Left renal pelvis (tissue), 4 donors: ENCODE measurements at places on chromosomes 2 and 18. TPM values are rescaled to one million over a fixed set of nuclear protein-coding genes. Genes with fewer than 3 reads are reported as not detected.

The RETREG2 gene
- polyA plus RNA-seq: 104 TPM

The HMSD gene
- 1.1 TPM for polyA plus RNA-seq

The GPR39 gene
- polyA plus RNA-seq: 4.4 TPM

The CNGA3 gene
- polyA plus RNA-seq: not detected

The AAMP gene
- polyA plus RNA-seq: 140 TPM

The NCKAP5 gene
- 8.1 TPM for polyA plus RNA-seq

The ZNF804A gene
- 1.9 TPM for polyA plus RNA-seq

The SRBD1 gene
- 29.2 TPM for polyA plus RNA-seq

The TMEM247 gene
- not detected for polyA plus RNA-seq

GRCh38 chr2:142140434-142140845 lies 9.6 kb upstream of the LRP1B start:
- DNase-seq: no peak

- no peak for DNase-seq
These were observed 81.3 kb upstream of the EPB41L3 start for GRCh38 chr18:5625076-5625475.

DNA sequence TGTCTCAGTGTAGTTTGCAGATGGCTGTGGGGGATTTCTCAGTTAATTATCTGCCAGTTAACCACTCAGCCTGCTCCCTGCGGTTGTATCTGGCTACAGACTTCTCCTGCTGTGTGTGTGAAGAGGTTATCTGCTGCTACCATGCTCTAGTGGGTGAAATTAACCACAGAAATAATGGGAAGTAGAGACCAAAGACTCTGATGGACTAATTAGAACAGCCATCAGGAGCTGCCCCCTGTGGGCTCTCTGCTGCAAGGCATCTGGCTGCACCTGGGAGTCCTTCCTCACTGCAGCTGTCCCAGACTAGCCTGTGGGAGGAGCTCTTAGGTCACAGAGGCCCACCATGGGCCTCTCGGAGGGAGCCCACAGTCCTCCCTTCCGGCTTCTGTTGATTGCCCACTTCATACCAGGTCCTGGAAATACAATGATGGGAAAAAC lies 66.6 kb downstream of the CTIF start:
- no peak for DNase-seq

- DNase-seq: peak; percentile 3
These were observed 844 bp upstream of the VSNL1 start for GRCh38 chr2:17539611-17540092.

DNA sequence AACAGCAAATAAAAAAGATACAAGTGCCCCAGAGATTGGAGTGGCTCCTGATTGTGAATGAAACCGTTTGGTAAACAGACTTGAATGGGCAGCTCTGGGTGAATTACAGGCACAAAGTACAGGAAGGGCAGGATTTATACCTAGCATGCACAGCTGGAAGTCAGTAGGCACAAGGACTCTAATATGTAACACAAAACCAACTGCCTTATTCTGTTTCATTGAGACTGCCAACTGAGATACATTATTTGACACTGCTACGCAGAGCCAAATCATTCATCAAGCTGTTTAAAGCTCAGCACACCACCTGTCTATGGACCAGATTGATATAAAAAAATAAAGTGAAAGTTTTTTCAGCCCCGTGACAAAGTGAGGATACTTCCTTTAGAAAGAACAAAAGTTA lies 541.2 kb downstream of the NUP35 start:
- no peak for DNase-seq

DNA sequence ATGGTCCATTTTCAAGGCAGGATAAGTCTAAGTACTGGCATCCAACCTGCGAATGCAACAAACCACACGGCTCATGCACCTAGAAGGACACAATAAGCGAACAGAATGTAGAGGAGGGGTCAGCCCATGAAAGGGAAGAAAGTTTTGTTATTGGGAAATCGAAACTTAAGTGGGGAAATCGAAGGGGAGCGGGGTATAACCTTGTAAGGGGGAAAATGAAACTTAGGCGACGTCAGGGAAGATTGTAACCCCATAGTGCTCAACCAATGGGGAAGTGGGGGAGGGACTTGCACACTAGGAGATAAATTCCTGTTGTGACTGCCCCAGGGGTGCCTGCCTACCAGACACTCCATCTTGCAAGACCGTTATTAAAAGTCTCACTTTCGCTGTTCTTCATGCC lies 15.6 kb upstream of the OTOF start:
- no peak for DNase-seq

DNA sequence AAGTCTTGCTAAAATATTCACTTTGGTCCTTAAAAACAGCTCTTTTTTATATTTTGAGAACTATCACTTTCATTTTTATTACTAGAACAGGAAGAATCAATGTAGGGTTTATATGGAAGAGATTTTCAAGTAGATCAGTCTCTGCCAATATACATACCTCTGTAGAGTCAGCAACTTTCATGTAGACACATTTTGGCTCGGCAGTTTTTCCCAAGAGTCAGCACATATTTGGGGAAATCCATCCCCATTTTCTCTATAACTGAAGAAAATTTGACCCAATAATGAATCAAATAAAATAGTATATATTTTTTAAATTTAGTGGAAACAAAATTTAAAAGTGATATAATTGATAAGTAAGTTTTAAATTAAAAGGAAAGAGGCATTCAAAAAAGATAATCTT lies 329.8 kb upstream of the TFPI start:
- DNase-seq: no peak

DNA sequence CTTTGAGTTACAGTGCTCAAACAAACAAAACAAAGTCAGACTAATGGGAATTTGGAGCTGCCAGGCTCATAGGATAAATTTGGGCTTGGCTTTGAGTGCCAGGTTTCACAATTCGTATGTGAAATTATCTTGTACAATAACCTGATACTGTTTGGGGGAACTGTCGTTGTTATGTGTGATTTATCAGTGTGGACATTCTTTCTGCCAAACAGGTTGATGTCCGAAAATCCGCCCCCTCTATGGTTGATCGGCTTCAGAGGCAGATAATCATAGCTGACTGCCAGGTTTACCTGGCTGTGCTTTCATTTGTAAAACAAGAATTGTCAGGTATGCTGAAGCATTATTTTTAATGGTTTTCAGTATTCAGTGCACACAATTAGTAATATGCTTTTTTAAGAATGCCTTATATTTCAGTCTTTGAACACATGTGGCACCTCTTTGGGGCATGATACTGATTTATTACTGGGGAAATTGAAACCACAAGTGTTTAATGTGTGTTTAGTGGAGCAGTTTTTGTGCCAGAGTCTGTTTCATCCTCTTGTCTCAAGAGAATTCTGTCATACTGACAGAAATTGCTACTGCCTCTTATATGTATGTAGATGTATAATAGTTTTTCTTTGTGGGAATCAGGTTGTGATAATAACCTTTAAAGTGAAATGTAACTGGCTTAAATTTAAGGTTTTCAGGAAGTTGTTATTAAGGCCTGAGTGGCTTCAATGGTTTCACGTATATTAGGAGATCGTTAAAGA lies 54.6 kb downstream of the TTC39C start:
- DNase-seq: no peak

DNA sequence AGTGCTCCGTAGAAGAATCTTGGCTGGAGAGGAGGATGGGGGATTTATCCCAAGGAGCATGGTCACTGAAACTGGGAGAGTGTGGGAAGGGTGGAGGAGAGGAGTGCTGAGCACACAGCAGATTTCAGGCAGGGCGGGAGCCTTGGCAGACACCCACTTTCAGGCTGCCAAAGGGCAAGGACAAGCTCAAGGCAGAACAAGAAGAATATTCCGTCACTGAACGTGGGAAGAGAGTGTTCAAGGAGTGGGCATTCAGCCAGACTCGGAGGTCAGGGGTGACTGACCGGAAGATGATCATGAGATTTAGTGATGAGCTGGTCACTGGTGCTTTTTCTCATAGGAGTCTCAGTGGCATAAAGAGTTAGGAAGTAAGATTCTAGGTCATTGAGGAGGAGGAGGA lies 136.2 kb upstream of the RASGRP3 start:
- no peak for DNase-seq

GRCh38 chr2:163794635-163795034 lies 58.8 kb upstream of the FIGN start:
- DNase-seq: no peak

DNA sequence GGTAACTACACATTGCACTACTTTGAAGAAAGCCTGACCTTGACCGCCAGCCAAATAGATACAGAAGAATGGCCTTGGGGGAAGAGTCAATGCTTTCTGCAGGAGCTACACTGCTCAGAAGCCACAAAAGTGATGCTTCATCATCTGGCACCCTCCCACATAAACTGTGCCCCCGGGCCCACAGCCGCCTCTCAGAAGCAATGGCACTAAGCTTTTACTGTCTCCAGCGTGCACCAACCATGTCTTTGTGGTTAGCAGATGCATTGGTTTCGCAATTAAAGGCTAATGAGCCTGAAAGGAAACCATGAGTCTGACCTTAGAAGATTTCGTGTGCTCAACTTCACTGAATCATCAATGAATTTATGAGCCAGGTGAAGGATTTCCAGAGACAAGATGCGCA lies 209.4 kb upstream of the TRIB2 start:
- no peak for DNase-seq

DNA sequence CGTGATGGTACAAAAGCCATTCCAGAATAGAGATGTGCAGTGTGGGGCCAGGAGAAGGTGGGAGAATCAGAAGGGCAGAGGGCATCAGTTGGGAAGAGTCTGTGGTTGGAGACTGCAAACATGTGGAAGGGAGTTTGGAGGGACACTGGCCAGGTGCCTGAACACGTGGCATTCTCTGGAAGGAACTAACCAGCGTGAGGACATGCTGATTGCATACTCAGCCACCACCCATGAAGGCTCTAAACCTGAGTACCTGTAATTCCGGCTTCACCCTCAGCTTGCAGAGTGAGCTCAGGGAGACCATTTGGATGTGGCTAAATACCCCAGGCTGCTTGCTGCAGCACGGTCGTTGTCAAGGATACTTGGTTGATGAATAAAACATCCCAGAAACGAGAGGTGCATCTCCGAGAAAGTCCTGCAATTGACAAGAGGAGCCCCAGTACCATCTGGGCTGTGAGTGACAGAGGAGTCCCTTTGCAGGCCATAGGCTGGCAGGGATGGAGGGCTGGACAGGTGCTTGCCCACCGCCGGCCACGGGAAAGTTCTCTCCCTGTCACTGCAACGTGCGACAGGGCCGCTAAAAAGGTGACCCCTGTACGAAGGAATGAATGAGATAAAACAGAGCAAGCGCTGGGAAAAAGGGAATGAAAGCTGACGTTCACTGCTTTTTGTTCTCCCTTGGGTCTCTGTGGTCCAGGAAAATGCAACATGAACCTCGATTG lies 5.0 kb downstream of the ACKR3 start:
- DNase-seq: no peak

DNA sequence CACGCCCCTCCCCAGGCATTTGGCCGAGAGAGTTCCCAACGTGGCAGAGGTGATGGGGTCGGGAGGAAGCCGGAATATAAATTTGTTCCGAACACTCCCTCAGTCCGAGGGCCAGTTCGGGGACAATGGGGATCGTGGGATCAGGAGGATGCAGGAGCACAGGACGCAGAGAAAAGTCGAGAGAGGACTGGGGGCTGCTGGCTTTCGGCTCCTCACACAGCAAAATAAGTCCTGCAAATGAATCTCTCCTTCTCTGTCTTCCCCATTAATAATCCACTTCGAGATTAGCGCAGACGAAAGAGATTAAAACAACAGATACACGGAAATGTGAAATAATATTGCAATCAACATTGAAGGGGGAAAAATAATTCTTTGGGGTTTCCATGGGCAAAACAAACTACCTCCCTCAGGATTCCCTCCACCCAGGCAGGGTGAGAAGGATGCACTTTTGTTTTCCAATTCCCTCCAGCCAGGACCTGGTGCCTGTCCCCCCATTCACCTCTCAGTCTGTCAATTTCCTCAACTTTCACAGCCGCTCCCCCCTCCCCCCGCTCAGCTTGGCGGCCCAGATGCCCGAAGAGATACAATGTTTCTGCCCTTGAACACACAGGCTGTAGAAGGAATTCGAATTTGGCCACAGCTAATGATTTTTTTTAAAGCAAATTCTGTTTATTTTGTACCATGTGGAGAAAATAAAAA lies 3.1 kb upstream of the ZEB2 start:
- no peak for DNase-seq

GRCh38 chr2:37201208-37201607 lies 4.9 kb downstream of the CEBPZOS start:
- no peak for DNase-seq

- DNase-seq: no peak
These were observed 117.6 kb downstream of the HIBCH start for GRCh38 chr2:190202018-190202417.

DNA sequence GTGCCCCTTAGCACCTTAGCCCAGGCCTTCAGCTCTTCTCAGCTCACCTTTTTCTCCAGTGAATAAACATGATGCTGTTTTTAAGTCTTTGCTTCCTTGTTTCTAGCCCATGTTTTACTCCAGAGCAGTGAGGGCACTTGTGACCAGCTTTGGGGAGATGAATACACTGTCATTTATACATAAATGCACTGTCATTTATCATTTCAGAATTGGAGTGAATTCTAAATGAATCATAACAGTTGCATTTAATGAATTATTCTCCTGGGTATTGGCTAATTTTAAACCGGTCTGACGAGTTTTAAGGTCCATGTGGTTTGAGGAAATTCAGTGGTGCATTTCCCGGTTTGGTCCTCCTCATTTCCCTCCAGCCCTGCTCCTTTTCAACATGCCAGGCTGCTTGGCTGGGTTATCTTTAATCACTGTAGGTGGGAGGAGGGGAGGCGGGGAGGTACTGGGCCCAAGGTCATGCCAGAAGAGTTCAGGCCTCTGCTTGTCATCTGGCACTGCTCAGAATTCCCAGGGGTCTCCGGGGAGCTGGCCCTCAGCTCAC lies 23.9 kb downstream of the PRKCE start:
- peak; percentile 50 for DNase-seq

DNA sequence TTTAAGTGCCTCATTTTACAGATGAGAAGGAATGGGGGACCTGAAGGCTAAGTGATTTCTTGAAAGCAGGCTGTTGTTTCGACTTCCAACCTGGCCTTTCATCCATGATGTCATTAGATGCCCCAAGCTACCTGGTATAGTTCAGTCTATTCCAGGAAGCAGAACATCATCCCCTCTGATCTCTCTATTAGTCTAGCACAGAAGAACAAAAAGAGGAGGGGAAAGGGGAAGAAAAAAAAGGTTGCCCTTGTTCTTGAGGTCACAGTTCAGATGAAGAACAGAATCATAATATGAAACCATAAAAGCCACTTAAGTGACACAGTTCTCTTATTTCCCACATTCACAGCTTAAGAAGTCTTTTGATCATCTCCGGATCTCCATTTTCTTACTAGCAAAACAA lies 386.2 kb upstream of the HNRNPA3 start:
- no peak for DNase-seq

DNA sequence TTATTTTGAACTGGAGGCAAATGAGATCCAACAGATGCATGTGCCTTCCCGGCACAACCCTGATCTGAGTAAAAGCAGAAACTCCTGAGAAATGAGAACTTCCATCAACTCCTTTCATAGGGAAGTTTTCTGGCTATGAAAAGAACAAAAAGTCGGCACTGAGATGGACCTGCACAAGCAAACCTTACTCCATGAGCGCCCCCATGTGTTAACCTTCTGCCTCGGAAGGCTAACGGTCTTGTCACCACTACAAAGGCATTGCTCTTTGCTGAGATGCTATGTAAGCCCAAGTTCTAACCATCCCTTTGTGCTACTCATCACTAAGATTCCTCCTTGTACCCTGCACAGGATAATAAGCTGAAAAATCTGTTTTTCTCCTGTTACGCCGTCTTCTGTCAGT lies 57.3 kb upstream of the SULT1C3 start:
- no peak for DNase-seq

GRCh38 chr18:9696112-9696511 lies 12.0 kb upstream of the RAB31 start:
- no peak for DNase-seq
